Stimulated activated CD4-positive, alpha-beta T cell treated with anti-CD3 and anti-CD28 coated beads, TNF-alpha, amount 100 ng/mL, for 24 hours (primary cell): ENCODE measurements at places on chromosomes 1 and 21.

DNA sequence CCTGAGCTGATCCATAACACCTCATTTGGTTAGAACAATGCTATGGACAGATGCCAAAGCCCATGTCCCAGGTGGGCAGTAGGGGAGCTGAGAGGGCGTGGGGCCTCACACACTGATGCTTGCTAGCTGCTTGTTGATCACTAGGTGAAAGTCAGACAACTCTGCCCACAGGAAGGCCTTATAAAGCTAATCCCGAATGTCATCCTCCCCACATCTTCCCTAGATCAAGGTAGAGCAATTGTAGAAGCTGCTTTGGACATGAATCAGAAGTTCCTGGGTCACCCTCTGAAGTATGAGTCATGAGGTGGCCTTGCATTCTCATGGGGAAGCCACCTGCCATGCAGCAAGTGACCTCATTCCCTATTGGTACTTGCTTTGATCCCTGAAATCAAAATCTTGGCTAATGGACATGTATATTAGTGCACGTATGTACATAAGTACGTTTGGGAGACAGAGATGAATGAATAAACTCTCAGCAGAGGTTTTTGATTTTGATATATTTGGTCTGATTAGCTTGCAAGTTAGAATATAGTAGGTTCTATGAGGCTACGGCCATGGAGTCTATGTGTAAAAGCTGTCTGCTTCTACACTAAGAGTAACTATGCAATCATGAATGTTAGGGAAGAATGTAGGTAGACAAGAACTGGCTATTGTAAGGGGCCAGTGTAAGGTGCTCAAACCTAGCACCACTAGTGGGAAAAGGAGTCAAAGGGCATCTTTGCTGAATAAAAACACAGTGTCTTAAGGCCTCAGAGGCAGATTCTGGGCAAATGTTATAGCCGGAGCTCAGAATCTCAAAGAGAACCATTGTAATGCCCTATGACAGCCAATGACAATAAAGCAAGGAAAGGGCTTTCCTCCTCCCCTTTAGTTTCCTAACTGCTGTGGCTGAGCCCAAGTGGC, 52.6 kb downstream of the ABCA4 start:
- DNase-seq, result no peak

DNA sequence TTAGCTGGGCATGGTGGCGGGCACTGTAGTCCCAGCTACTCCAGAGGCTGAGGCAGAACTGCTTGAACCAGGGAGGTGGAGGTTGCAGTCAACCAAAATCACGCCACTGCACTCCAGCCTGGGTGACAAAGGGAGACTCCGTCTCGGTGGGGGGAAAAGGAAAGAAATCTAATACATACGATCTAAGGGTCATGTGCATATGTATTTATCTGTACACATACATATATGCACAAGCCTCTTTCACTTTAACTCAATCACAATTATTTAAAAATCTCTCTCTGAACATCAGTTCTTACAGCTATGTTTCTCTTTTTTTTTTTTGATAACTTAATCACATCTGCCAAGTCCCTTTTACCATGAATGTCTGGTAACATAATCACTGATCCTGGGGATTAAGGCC, 34.7 kb downstream of the EVA1C start:
- DNase-seq, result no peak

DNA sequence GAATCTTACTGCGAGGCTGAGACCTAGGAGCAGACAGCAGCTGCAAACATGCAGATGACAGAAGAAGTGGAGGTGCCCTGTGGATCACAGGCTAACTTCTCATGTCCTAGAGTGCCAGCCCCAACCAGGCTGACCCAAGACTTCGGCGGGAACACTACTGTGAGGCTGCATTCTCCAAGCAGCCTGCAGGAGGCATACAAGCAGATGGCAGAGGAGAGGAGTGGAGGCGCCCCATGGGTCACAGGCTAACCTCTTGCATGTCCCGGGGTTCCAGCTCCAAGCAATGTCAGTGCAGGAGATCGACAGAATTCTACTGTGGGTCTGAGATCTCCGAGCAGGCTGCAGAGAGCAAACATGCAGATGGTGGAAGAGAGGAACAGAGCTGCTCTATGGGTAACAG, 98.1 kb upstream of the ZNF678 start:
- DNase-seq, result no peak

GRCh38 chr1:239819096-239819495, 272.6 kb upstream of the FMN2 start:
- no peak for DNase-seq
